ENCODE measurements at places on chromosomes 3 and 15.

GRCh38 chr3:134309987-134310700 is 59.5 kb upstream of the RYK start:
- DNase-seq: no peak

DNA sequence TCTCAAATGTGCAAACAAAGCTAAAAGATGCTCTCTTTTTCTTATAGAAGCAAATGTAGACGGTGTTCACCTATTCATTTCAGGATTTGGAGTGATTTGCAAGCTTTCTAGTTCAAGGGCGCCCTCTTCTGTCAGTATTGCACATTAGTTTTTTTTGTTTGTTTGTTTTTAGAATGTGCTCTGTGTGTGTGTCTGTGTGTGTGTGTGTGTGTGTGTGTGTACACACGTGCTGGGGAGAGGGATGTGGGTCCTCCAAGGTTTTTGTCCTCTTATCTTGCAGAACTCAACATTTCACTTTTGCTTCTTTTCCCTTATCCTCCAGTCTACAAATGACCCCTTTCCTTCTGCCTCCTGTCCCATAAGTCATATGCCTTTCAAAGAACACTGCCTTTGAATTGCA is 23.5 kb downstream of the DNAH1 start:
- no peak for DNase-seq

GRCh38 chr3:187932530-187932929 is 187.3 kb upstream of the BCL6 start:
- no peak for DNase-seq

- DNase-seq: no peak
Measured at GRCh38 chr15:47673232-47673761, 44.0 kb upstream of the SEMA6D start.

DNA sequence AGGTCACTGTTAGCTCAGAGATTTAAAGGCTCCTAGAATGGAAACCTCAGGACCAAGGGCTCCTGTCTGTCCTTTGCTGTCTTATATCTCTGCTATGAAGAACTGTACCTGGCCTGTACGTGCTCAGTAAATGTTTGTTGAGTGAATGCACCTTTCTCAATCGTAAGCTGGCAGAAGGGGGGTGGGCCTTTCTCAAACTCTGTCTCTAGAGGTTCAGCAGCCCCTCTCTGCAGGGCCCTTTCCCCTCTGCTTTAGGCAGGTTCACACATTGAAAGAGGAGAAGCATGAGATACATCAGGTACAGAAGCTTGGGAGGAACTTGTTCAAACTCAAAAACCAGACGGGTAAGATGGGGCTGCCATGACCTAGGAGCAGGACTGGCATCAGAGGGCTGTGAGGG is 155.6 kb downstream of the GOLGA6L4 start:
- no peak for DNase-seq

- DNase-seq: no peak
Measured at GRCh38 chr3:12427551-12427950, 56.7 kb upstream of the TSEN2 start.

DNA sequence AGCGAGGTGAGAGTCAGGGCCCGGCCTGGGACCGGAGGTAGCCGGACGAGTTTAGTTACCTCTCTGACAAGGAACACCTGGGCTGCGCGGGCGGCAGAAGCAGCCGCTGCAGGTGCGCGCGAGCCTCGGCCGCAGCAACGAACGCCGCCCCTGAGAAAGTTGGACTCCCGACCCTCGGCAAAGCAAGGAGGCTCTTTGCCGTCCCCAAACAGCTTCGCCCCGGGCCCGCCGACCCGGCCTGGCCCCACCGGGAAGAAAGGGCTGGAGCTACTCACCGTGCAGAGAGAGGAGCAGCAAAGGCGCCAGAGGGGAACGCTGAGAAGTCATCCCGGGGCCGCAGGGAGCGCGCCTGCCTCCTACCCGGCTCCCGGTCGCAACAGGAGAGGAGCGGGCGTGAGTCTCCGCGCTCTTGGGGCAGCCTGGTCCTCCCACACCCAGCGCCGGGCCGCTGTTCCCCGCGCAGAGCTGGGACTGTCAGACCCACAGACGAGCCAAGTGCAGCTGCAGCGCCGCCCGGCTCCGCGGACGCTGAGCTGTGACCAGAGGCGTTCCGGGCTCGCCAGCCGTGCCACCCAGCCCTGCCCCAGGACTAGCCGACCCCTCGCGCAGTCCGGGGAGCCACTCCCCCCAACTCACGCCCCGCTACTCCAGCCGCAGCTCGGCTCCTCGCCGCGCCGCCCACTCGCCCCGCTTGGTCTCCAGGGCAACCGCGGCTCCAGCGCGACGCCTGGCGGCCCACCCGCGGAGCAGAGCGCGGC is at the start of gene IGSF11:
TSS of gene IGSF11 (minus strand) at position 591 of the 758 bp plus-strand sequence. CDS start at position 327, 264 bp downstream.
- DNase-seq: peak; percentile 38

- DNase-seq: no peak
Measured at GRCh38 chr3:107452436-107452835, 70.3 kb upstream of the BBX start.

DNA sequence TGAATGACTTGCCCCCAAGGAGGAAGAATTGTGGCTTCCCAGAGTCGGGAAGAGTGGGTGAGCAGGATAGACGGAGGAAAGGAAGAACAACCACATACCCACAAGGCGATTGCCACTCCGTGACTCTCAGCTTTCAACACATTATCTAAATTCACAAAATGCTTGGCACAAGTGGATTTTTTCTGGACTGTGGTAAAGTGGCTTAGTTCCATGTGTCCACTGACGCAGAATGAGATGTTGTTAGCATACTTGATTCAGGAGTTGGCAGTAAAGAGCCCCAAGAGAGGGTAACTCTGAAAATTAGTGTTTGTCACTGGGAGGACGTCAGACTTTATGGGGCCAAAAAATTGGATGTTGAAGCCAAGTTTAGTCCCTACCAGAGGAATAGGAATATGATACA is 198.8 kb upstream of the CTNNB1 start:
- DNase-seq: no peak

DNA sequence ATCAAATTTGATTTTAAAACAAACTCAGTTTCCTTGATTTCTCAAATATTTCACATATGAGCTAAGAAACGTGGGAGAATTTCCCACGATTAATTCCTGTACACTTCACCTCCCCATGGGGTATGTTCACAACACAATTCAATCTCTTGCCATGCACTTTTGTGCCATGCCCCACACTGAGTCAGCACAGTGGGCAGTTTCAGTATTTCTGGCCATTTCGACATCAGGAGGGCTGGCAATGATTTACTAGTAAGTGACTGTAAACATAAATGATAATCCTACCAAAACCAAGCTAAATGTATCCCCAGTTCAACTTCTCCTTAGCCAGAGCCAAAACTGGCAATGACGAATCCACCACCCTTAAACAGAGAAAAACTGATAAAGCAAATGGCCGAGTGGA is 293.6 kb downstream of the FGF12 start:
- DNase-seq: no peak

- DNase-seq: no peak
Measured at GRCh38 chr3:149790698-149791097, 1.7 kb downstream of the ANKUB1 start.

GRCh38 chr3:107910713-107911259 is 180.0 kb downstream of the CD47 start:
- DNase-seq: no peak

DNA sequence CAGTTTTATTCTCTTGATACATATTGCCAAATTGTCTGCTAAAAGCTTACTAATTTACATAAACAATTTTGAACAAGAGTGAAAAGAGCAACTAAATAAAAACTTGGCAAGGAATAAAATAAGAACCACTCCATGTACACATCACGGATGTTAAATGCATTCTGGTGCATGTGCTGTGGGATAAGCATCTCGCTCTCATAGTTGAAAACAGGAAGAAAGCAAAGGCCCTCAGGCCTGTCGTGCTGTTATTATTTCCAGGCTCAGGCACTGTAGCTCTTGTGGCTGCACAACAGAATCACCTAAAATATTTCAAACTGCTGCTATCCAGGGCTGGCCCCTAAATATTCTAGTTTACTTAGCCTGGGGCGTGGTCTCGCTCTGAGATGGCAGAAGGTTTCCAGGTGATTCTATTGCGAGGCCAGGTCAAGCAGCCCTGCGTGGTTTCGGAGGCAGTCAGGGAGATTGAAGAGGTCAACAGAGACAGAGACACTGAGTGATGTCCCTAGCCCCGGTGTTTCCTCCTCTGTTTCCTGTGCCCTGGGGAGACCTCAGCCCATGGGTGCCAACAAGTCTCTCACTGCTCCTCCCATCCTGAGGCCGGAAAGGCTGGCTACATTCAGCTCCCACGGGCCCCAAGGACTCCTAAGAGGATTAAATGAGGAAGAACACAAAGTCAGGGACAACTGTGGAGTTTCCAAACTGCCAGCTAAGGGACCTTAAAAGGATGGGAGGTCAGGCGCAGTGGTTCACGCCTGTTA is 18.2 kb upstream of the PDIA5 start:
- no peak for DNase-seq

DNA sequence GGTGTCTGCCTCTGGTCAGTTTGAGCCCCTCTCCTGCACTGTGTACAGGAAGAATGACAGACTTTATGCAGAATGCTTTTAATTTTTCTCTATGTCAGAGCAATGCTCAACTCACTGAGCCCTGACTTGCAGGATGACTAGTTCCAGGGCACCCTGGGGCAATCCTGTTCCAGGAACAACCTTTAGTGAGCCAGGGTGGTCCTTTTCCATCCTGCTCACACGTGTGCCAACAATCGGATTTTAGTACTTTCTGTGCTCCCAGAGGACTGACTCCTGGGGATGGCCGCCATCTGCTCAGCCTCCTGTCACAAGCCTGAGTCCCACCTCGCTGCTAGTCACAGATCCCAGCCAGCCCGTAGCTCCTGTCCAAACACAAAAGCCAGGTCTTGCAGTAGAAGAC is 48.2 kb upstream of the ALDH1A3 start:
- DNase-seq: no peak

DNA sequence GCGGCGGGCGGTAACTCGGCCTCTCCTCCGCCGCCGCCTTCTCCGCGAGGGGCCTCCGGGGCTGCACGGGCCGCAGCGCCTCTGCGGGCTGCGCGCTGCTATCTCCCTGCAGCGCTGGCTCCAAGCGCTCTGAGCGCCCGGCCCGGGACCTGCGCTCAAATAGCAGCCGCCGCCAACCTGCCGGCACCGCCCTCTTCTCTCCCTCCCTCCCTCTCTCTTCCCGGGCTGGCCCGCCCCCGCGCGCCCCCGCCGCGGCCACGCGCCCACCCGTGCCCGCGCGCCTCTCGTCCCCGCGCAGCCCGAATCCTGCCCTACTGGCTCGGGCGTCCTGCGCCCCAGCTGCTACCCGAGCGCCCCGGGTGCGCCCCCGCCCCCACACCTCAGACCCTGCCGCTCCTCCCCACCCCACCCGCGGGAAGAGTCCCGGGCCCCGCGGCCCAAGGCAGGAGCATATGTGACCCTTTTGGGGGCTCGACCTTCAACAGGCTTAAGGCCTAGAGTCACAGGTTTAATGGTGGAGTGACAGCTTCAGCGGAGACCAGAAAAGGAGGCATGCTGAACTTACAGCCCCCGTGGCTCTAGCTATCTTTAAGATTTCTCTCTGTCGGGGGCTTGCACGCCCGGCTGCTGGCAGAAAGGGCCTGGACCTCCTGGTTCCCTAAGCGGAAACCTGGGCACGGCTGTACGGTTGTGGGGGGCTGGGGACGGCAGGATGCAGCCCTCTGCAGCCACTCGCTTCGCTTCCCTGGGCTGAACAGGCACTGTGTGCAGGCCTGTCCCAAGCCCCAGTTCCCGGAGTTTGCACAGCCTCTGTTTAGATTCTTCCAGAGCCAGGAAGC is at the start of gene CACNA2D2:
TSS of gene CACNA2D2 (minus strand) at position 131 of the 839 bp plus-strand sequence. CDS start 211 bp downstream, outside the sequence.
- no peak for DNase-seq

DNA sequence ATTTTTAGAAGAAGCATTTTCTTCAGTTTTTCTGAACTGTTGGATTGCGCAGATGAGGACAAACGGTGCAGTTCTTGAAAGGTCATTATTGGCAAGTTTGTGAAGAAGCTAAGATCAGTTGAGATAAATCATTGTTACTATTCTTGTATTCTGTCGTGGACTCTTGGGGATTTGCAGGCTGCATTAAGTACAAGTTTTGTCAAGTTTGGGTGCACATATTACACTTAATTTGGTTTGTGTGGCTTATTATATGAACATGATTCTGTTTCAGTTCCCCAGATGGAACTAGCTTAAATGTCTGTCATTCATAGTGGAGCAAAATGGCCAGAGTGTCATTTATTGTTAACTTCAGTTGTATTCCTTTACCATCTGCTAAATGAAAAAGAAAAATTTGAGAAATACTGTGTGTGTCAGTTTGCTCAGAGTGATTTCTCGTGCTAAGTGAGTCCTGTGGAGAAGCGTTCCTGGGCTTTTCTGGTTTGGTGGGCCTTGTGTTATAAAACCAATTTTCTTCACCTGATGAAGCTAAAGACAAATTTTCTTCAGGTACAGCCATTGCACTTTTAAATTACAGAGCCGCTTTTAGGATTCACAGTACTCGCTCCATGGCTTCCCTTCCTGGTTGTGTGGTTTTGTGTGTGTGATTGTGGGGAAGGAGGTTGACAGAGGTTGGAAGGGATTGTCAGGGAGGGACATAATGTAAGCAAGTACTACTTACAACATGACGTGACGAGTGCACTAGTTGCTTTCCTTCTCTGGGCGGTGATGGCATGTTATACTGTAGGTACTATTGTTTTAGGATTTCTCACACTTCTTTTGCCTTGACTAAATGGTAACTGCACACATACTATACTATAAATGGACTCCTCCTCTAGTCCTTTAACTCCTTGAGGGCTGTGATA is 1.7 kb downstream of the AKAP13 start:
- DNase-seq: no peak

GRCh38 chr15:71732636-71733035 is 77.7 kb upstream of the NR2E3 start:
- no peak for DNase-seq

DNA sequence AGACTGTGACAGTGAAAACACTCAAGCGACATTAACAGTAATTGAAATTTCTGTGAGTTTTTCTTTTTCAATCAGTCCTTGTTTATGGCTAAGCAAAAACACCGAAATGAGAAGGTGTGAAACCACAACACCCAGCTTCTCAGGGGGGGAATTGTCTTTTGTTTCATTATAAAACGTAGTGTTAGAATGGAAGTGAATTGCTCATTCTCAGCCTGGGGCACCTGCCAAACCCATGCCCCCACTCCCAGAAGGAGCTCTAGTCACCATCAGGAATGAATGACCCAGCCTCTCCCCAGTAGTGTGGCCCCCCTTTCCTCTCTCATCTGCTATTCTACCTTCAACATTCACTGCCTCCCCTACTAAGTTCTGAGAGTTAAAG is 185.8 kb upstream of the CFAP20DC start:
- no peak for DNase-seq

DNA sequence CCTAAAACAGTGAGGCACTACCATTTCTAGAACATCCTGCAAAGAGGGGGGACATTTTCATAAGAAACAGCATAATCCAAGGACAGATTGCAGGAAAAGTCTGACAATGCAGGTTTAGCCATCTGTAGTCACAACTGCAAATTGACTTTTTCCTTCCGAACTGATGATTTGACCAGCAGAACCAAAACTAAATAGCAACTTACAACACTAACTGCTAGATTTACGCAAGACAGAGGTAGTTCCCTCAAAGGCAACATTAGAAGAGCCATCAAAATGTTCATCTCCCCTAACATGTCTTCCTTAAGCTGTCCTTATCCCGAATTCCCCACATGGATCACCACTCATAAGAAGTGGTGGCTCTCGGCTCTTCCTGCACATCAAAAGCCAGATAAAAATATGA is 129.6 kb downstream of the GADL1 start:
- no peak for DNase-seq

GRCh38 chr3:105829229-105829628 is 39.6 kb downstream of the CBLB start:
- no peak for DNase-seq
